ENCODE measurements at places on chromosomes 1 and 21.
A peak's percentile ranks its signal among the peaks of the same experiment; 100 is the strongest.

DNA sequence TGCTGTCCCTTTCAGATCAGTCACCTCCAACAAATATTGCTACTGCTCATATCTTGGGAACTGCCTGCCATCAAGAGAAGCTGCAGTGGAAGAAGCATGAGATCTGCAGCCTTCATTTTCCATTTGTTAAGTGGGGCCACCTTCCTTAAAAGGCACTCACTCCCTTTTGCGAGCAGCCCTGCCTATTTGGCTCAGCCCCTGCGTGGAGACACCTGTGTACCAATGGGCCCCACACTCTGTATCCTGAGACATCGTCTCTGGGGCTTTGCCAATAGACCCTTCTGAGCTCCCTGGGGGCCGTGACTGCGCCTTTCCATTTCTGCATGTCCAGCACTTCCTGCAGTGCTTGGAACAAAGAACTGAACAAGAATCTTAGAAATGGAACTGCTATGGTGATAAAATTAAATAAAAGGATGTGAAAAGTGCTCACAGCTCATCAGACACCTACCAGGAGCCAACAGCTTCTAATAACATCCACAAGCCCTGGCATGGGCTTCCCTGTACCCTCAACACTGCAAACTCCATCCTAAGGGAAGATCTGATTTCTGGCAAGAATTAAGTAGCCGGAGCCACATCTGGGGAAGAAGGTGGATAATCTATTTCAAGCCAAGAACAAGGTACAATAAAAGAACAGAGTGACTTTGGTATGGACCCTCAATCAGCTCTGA, 36.7 kb downstream of the PARP1 start:
- DNase-seq: no peak

GRCh38 chr1:21217812-21218596, 41.3 kb upstream of the EIF4G3 start:
- peak; percentile 68 for DNase-seq

DNA sequence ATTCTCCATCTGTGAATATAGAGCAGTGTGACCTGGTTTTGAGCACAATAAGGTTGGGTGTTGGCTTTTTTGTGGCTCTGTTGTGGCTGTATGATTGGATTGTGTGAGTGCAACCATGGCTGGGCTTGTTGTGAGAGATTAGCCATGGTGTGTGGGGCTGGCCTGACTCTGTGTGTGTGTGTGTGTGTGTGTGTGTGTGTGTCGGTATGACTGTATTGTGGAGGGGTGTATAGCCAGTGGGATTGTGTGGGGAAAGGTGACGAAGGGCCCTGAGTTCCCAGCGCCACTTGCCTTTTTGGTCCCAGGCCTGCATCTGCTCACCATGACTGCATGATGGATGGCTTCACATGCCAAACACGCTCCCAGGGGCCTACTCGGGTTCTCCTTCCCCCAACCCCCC, 5.9 kb upstream of the SLC6A9 start:
- no peak for DNase-seq

DNA sequence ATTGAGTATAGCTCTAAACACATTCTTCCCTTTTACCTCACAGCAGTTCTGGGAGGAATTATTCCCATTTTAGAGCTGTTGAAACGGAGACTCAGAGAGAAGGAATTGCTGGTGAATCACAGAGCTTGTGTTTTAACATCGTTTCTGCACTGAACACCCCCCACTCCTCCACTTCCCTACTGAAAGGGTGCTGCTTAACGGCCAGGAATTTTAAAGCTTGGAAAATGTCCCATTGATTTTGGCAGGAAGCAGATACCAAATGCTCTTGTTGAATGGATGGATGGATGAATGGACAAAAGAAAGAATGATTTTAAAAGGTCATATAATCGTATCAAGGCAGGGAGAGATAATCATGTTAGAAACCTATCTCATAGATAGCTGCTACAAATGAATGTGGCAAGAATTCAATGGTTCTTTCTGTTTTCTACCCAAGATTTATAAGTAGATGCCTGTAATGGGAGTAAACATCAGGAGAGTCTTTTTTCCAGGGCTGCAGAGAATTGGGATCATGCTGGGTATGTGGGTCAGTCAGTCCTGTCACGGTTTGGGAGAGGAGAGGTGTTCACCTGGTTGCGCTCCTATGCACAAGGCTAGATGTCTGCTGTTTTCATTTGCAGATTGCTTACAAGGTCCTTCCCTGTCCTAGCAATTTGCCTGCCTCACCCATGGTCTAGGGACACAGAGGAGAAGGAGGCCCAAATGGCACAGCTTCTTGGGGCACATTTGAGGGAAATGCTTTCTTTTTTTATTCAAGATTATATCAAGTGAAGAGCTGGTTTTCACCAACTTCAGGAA, 19.0 kb downstream of the FAM163A start:
- no peak for DNase-seq

DNA sequence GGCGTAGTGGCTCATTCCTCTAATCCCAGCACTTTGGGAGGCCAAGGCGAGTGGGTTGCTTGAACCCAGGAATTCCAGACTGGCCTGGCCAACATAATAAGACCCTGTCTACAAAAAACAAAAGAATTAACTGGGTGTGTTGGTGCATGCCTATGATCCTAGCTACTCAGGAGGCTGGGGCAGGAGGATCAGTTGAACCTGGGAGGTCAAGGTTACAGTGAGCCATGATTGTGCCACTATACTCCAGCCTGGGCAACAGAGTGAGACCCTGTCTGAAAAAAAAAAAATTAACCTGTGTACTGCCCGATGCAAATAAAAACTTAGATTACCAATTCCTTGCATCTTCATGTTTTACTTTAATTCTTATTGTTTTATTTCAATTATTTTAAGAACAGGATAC, 193.2 kb downstream of the PATJ start:
- DNase-seq: no peak

DNA sequence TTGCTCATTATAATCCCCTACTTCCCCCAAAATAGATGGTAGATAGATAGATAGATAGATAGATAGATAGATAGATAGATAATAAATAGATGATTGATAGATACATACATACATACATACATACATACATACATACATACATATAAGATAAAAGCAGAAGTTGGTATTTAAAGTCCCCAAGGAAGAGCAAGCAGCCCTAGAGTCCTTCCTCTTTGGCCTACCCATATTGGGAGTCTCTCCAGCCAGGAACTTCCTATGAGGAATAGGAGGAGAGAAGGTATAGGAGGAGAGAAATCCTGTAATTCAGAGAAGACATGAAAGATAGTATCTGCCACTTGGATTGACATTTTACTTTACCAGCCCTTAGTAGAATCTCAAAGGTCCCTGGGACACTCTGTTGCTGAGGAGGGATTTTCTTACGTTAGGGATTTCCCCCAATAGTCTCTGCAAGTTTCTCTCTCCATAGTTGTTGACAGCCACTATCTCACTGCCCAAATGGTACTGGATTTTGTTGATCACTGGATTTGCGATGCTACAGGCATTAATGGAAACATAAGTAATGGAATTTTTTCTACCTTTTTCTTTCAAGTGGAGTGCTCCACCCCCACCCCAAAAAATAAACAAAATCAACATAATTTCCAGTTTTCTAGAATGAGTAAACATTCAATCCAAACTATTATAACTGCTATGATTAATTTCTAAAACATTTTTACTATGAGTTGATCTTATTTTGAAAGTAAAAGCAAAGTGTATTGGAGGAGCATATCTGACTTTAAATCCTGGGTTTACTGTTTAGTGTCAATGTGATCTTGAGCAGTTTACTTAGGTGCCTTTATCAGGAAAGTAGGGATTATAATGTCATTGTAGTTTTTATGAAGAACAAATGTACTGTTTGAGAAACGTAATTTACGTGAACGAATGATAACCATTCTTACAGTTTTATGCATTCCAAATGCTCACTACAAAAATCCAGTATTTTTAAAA, 93.2 kb upstream of the TNFSF4 start:
- no peak for DNase-seq

GRCh38 chr1:195576641-195577040, 1031.6 kb downstream of the KCNT2 start:
- no peak for DNase-seq

- no peak for DNase-seq
Observed at GRCh38 chr1:109595531-109595930, 23.9 kb downstream of the GNAT2 start.

GRCh38 chr1:230832476-230832875, 35.8 kb downstream of the C1orf198 start:
- DNase-seq: no peak

DNA sequence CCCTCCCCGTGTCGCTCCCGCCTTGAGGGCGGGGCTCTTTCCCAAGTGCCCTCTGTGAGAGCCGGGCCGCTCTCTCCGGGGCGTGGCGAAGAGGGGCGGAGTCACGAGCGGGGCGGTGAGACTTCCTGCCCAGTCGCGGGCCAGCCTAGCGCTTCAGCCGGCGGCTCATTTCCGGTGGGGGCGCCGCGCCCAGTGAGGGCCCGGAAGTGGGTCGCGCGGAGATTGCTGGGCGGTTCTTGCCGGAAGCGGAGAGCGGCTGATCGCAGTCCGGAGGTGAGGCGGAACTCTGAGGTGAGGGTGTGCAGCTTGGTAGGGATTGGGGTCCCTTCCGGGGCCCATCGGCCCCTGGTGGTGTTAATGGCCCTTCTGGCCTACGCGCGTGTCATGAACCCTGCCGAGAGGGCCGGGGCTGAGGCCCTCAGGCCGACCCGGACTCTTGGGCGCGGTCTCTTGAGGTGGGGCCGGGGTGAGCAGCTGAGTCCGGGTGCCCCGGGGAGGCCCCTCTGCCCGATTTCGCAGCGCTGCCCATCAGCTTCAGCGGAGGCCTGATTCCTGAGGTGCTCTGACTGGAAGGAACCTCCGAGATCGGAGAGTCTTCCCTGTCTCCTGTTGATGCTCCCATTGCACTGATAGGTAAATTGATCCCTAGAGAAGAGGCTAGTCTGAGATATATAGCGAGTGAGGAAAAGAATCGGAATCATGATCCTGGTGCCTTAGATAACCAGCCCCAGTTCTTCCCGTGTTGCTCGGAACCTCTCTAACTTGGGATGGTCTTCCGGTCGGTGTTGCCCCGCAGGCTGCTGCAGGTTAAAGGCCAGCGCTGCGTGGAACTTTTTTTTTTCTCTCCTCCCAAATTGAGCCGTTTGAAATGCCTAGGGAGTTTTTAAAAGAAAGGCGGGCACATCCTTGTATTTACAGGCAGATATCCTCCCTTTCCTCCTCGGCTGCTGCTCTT, at the start of gene CAP1:
Gene CAP1, plus strand, starts transcription at position 219 of the 955 bp plus-strand sequence. CDS start 18,618 bp downstream, outside the sequence.
- peak; percentile 100 for DNase-seq

All from activated T-cell treated with anti-CD3 and anti-CD28 coated beads, Interleukin-2, amount 50 U/mL, for 48 hours (primary cell).